Inflammatory macrophage treated with lipopolysaccharide for 1 hour (primary cell): ENCODE measurements at places on chromosomes 11 and 22.

- no peak for DNase-seq
These were observed 1116.9 kb downstream of the TBC1D22A start for GRCh38 chr22:47879346-47879745.

- DNase-seq = peak; percentile 87
These were observed 841 bp downstream of the RIC8A start for GRCh38 chr11:208181-208916.

DNA sequence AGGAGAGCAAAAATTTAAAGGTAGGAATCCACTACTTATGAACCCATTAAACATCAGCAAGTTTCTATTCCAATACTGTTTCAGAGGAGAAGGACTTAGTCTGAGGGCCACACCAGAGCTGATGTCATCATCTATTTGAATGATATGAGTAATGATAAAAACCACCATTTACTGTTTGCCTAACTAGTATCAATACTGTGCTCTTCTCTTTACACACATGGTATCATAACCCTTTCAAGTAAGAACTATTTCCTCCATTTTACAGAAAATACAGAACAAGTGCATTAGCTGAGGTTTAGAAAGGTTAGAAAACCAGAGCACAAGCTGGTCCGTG is 651.3 kb upstream of the KIRREL3 start:
- no peak for DNase-seq

DNA sequence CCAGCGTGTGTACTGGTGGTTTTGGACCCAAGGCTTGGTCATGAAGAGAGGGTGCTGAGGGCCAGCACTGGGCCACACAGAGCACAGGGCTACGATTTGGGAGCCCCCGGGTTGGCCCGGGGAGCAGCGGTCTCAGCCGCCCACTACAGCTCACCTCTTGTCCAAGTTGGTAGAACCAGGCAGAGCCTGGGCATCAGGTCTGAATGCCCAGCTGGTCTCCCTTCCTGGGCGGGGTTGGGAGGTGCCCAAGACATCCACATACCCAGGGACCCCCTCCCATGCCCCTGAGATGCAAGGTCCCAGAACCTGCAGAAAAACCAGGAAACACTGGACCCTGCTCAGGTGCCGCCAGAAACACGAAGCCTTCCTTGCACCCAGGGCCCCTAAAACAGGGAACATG is 18.0 kb downstream of the CELSR1 start:
- no peak for DNase-seq

- no peak for DNase-seq
These were observed 14.5 kb upstream of the NCF4 start for GRCh38 chr22:36846271-36846670.

- DNase-seq = peak; percentile 91
These were observed 5.9 kb upstream of the ATF4 start for GRCh38 chr22:39514373-39514973.

GRCh38 chr22:48705917-48706605 is 1121.6 kb downstream of the BRD1 start:
- DNase-seq = no peak

- no peak for DNase-seq
These were observed 20.6 kb downstream of the FLRT1 start for GRCh38 chr11:64056213-64056785.

GRCh38 chr11:84721561-84721961 is 905.6 kb downstream of the DLG2 start:
- no peak for DNase-seq

DNA sequence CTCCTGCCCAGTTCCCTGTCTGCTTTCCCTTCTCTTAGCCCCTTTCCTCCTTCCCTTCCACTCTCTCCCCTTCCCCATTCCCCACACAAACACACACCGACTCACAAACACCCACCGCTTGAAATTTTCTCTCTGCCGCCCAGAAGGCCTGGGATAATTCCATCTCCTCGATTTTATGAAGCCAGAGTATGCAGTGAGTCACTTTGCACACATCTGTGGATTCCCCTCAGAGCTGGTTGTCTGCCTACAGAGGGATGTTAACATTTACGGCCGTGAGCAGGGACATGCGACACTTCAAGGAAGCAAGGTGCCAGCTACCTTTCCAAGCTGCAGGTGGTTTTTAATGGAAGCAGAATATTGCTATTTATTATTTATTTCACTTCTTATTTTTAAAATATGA is 332.0 kb downstream of the TENM4 start:
- DNase-seq = no peak

DNA sequence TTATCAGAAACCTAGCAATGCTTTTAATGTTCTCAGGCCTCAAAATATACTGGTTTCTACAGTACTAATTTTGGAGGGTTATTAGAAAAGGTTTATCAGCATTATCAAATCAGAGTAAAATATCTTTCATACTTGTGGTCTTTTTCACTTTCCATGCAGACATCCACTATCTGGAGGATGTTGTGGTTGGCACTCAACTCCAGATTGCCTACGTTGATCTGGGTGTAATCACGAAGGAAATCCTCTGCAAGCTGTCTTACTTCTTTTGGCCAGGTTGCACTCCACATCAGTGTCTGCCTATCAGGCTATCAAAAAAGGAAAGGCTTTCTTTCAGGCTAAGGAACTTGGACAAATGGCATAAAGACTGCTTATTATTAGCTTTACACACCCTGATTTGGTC is 11.6 kb downstream of the DDX17 start:
- DNase-seq = no peak
